Type B pancreatic cell (in vitro differentiated cells): ENCODE measurements at places on chromosomes 7 and 10. TPM values are rescaled to one million over a fixed set of nuclear protein-coding genes. Genes with fewer than 3 reads are reported as not detected.
A peak's percentile ranks its signal among the peaks of the same experiment; 100 is the strongest.

GRCh38 chr7:5514440-5515035 lies 90.9 kb upstream of the TNRC18 start:
- peaks cover 5% of the 10 kb centered on the region for H3K4me1 ChIP-seq
- peaks cover 6% of the 10 kb centered on the region for H3K27me3 ChIP-seq
- peak overlapping the region; percentile 100 for H3K27ac ChIP-seq
- no peaks in the 10 kb centered on the region for H3K36me3 ChIP-seq
- no peak for DNase-seq
- H3K4me3 ChIP-seq, result peak overlapping the region; percentile 99

GRCh38 chr10:14438576-14438975 lies 107.9 kb upstream of the FRMD4A start:
- H3K36me3 ChIP-seq, result no peaks in the 10 kb centered on the region
- H3K27ac ChIP-seq, result no peak overlapping the region
- H3K27me3 ChIP-seq, result peaks cover 5% of the 10 kb centered on the region
- DNase-seq, result no peak
- H3K4me1 ChIP-seq, result peaks cover 21% of the 10 kb centered on the region

DNA sequence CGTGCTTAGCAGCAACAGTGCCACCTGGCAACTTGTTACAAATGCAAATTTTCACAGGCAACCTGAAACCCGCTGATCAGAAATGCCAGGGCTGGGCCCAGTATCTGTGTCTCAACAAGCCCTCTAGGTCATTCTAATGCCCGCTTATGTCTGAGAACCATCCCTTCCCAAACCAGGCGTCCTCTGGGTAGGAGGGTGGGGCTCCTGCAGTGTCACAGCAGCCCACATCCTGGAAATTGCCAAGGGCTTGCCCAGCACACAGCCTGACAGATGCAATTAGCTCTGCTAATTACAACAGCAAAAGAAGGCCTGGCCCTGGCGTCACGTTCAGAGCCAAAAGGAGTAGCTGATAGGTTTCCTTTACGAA lies 15.9 kb downstream of the ITPRIP start:
- H3K4me3 ChIP-seq, result no peak overlapping the region
- peaks cover 14% of the 10 kb centered on the region for H3K36me3 ChIP-seq
- H3K27me3 ChIP-seq, result no peaks in the 10 kb centered on the region

GRCh38 chr7:73342645-73343044 lies 14.7 kb downstream of the FKBP6 start:
- DNase-seq, result no peak
- no peaks in the 10 kb centered on the region for H3K36me3 ChIP-seq
- H3K4me1 ChIP-seq, result peaks cover 25% of the 10 kb centered on the region
- no peaks in the 10 kb centered on the region for H3K27me3 ChIP-seq

DNA sequence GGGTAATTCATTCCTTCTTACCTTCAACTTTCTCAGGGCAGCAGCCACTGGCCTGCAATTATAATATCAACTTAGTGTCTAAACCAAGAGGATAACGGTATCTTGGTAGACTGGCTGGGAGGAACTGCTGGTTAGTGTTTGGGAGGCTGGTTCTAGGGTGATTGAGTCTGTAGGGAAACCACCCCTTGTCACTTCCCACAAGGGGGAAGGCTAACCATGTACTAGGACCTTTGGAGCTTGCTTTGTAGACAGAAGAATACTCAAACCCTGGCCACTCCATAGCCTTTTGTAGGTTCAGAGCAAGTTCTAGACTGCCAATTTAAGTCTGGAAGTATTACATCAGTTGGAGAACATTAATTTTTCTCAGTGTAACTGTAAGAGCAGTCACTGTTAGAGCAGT lies 51.3 kb downstream of the NHLRC2 start:
- H3K27me3 ChIP-seq, result no peaks in the 10 kb centered on the region
- H3K4me3 ChIP-seq, result no peak overlapping the region
- H3K4me1 ChIP-seq, result no peaks in the 10 kb centered on the region
- DNase-seq, result no peak
- H3K36me3 ChIP-seq, result peaks cover 31% of the 10 kb centered on the region

DNA sequence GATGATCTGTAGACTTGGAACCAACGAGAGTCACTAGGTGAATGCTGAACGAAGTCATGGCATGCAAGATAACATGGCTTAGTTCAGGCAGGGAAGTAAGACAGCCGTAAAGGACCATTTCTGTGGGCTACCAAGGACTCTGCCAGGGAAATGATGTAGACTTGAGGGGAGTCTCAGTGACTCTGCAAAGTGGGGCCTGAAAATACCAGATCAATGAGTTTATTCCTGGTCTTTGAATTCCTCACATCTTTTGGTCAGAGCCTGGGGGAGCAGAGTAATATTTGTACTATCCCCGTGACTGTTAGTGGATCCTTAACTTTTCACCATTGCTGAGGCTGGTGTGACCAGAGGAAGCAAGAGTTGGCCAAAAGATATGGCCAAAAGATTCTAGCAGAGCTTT lies 60.7 kb upstream of the INHBA start:
- H3K4me3 ChIP-seq, result no peak overlapping the region
- no peaks in the 10 kb centered on the region for H3K27me3 ChIP-seq
- H3K27ac ChIP-seq, result no peak overlapping the region
- DNase-seq, result no peak

DNA sequence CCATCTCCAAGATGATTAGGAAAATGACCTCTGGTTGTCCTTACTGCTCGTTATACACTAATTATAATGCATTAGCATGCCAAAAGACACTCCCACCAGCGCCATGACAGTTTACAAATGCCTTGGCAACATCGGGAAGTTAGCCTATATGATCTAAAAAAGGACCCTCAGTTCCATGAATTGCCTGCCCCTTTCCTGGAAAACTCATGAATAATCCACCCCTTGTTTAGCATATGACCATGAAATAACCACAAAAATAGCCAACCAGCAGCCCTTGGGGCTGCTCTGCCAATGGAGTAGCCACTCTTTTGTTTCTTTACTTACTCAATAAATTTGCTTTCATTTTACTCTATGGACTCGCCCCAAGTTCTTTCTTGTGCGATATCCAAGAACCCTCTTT lies 41.6 kb upstream of the KCNMA1 start:
- peaks cover 9% of the 10 kb centered on the region for H3K4me1 ChIP-seq
- no peak overlapping the region for H3K4me3 ChIP-seq
- H3K27ac ChIP-seq, result no peak overlapping the region
- H3K36me3 ChIP-seq, result no peaks in the 10 kb centered on the region

DNA sequence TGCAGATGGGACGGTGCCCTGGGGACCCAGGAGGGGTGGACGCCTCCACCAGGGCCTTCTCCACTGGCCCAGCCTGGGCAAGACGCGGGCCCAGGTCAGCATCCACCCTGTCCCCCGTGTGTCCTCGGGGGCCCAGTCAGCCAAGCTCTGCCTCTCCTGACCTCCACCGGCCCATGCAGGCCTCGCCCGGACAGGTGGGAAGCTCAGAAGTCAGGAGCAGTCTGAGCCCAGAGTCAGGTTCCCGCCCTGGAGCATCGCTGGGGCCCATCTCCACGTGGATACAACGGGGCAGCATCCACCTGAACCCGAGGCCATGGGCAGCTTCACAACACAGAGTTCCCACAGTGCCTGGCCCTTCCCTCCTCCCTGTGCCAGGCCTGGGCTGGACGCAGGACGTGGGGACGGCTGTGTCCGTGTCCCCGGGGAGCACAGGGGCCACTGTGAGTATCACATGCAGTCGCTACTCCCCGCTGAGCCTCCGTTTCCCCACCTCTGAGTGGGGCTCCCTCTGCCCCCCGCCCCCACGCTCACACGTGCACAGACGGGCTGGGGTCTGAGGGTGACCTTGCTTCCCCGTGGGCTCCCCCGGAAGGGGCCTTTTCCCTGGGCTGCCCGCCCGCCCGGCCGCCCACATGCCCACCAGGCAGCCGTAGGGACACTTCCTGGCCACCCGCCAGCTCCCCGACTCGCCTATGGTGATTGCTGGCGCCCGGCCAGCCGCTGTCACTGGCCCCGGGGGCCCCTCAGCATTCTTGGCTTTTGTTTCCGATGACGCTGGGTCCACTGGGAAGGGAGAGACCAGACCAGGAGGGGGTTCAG lies 64.3 kb downstream of the PDGFA start:
- DNase-seq, result no peak
- H3K4me3 ChIP-seq, result no peak overlapping the region
- H3K27me3 ChIP-seq, result peaks cover 9% of the 10 kb centered on the region
- no peaks in the 10 kb centered on the region for H3K36me3 ChIP-seq
- peaks cover 9% of the 10 kb centered on the region for H3K4me1 ChIP-seq

DNA sequence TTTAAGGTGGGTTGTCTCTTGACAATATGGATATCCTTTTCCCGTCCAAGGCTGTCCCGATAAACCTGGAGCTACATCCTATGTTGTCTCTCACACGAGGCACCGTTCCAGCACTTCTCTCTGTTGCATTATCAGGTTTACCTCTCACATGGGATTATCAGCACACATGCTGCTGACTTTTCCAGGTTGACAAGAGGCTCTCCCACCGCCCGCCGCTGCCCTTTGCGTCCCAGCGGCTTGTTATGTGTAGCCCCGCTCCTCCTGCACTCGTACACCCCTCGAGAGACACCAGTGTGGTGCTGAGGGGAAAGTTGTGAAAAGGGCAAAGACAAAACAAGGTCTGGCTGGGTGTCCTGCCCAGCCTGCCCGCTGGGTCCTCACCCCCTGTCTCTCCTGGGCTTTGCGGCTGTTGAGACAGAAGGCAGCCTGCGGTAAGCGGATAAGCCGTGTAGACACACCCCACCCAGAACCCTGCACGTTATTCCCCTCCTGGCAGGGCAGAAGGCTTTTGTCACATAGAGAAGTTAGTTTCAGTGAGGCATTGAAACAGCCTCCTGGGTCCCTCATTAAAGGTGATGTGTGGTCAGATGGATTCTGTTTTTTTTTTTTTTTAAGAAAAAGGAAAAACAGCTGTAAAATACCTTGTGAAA lies 38.7 kb downstream of the UBE3C start:
- no peak for DNase-seq
- H3K36me3 ChIP-seq, result peaks cover 18% of the 10 kb centered on the region
- no peaks in the 10 kb centered on the region for H3K4me1 ChIP-seq
- no peak overlapping the region for H3K27ac ChIP-seq
- no peak overlapping the region for H3K4me3 ChIP-seq
- no peaks in the 10 kb centered on the region for H3K27me3 ChIP-seq

DNA sequence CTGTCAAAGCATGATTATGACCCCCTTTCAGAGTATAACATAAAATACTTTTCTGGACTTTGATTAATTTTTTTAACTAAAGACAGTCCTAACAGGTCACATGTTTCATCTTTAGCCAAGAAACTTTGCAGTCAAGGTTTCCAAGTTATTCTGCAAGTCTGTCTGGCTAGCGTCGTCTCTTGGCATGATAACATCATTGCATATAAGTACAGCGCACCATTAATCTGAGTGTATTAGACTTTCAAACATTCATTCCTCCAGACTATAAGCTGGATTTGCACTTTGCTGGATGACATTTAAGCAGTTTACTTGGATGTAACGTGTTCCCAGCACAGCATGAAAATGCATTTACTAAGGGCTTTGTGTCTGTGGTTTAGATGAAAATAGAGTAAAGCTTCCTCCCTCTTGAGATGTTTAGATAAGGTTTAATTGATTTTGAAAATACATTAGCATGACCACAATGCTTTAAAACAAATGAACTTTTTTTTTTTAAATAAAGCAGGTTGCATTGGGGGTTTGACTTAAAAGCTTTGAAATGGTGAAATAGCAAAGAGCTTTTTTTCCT lies 349.0 kb upstream of the MTPN start:
- no peaks in the 10 kb centered on the region for H3K36me3 ChIP-seq
- no peak overlapping the region for H3K4me3 ChIP-seq
- no peak for DNase-seq
- no peak overlapping the region for H3K27ac ChIP-seq
- H3K4me1 ChIP-seq, result peaks cover 14% of the 10 kb centered on the region

DNA sequence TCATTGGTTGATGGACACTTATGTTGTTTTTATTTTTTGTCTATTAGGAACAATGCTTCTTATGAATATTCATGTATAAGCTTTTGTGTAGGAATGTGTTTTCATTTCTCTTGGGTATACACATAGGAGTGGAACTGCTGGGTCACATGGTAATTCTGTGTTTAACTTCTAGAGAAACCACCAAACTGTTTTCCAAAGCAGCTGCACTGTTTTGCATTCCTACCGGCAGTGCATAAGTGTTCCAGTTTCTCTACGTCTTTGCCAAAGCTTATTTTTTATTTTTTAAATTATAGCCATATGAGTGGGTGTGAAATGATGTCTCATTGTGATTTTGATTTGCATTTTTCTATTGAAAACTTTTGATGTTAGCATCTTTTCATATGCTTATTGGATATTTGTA lies 51.3 kb downstream of the ADK start:
- no peak overlapping the region for H3K27ac ChIP-seq
- DNase-seq, result no peak
- no peaks in the 10 kb centered on the region for H3K4me1 ChIP-seq
- H3K36me3 ChIP-seq, result peaks cover 4% of the 10 kb centered on the region
- H3K4me3 ChIP-seq, result no peak overlapping the region

- no peaks in the 10 kb centered on the region for H3K27me3 ChIP-seq
- H3K27ac ChIP-seq, result no peak overlapping the region
- H3K36me3 ChIP-seq, result peaks cover 20% of the 10 kb centered on the region
Observed at GRCh38 chr7:93279541-93279940, 47.4 kb downstream of the VPS50 start.

GRCh38 chr7:136594739-136595144 lies 273.7 kb upstream of the CHRM2 start:
- no peak for DNase-seq
- H3K36me3 ChIP-seq, result no peaks in the 10 kb centered on the region
- no peak overlapping the region for H3K27ac ChIP-seq
- H3K4me1 ChIP-seq, result no peaks in the 10 kb centered on the region
- H3K4me3 ChIP-seq, result no peak overlapping the region

GRCh38 chr7:13352677-13353076 lies 636.8 kb downstream of the ETV1 start:
- H3K27me3 ChIP-seq, result no peaks in the 10 kb centered on the region
- no peak overlapping the region for H3K4me3 ChIP-seq
- no peak overlapping the region for H3K27ac ChIP-seq
- no peaks in the 10 kb centered on the region for H3K36me3 ChIP-seq
- DNase-seq, result no peak
- no peaks in the 10 kb centered on the region for H3K4me1 ChIP-seq

DNA sequence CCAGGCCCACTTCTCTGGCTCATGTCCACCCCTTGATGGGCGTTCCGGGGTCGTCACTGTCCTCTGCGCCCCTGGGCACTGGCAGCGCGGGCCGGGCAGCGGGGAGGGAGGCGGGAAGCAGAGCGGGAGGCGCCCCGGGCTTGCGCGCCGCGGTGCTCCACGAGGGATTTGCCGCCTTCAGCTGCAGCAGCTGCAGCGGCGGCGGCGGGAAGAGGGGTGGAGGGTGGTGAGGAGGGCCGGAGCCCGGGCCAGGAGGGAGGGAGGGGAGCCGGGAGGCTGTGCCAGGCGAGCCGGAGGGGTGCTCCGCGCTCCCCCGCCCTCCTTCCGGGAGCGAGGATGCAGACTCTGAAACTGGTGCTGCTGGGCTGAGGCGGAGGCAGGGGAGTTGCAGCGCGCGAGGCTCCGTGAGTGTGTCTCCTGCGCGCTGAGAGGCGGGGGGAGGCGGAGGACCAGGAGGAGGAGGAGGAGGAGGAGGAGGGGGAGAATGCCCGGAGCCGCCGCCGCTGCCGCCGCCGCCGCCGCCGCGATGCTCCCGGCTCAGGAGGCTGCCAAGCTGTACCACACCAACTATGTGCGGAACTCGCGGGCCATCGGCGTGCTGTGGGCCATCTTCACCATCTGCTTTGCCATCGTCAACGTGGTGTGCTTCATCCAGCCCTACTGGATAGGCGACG lies at the start of gene LHFPL3:
TSS of gene LHFPL3 (plus strand) at position 308 of the 674 bp plus-strand sequence.
- H3K4me3 ChIP-seq, result peak within 1 kb of the TSS; percentile 81
- peaks cover 9% of the 10 kb centered on the region for H3K4me1 ChIP-seq
- DNase-seq, result peak; percentile 67

GRCh38 chr7:711093-711921 lies 15.2 kb upstream of the DNAAF5 start:
- peaks cover 19% of the 10 kb centered on the region for H3K36me3 ChIP-seq
- DNase-seq, result no peak
- no peak overlapping the region for H3K27ac ChIP-seq

The ZNF518A gene
- total RNA-seq, result 31.6 and 33.7 TPM in 2 replicates

The AGR3 gene
- 5.2 and 10.4 TPM in 2 replicates for total RNA-seq

The RPS24 gene
- total RNA-seq, result 1,810 and 1,836 TPM in 2 replicates
